HFFc6 (cell line): ENCODE measurements at places on chromosomes 5 and 9.

DNA sequence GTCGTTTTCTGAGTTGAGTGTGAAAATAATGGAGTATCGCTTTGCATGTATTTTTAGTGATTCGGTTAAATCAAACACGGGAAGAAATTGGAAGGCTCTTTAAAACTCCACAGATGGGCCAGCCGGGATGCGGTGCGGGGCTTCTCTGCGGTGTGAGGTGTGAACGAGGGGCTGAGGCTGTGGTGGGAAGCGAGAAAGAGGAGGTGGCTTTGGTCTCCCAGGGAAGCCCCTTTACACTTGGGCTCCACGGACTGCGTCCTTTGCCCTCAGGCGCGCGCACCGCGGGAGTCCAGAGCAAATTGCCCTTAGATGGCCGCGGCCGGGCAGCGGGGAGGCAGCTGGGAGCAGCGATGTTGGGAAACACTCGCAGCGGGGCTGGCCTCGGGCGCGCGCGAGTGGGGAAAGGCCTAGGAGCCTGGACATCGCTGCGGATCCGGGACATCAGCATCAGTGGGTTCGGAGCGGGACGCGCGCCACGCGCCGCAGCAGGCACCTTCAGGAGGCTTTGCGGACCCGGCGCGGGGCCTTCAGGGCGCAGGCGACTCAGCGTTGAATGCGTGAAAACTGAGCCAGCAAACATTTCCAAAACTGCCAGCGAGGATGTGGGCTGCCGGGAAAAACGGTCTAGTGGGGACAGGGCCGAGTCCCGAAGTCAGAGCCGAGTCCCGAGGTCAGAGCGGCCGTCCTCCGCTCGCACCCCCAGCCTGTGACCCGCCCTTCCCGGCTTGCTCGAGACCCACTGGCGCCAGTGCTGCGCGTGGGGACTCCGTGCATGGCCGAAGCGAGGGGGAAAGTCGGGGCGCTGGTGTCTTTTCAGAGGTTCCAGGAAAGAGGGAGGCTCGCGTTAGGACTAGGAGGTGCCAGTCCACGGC is 6.5 kb downstream of the IRX1 start:
- no peak for DNase-seq

- DNase-seq: no peak
Measured at GRCh38 chr5:135843571-135844337, 9.3 kb downstream of the SLC25A48 start.

- DNase-seq: no peak
Measured at GRCh38 chr5:174311121-174311520, 265.6 kb downstream of the NSG2 start.

DNA sequence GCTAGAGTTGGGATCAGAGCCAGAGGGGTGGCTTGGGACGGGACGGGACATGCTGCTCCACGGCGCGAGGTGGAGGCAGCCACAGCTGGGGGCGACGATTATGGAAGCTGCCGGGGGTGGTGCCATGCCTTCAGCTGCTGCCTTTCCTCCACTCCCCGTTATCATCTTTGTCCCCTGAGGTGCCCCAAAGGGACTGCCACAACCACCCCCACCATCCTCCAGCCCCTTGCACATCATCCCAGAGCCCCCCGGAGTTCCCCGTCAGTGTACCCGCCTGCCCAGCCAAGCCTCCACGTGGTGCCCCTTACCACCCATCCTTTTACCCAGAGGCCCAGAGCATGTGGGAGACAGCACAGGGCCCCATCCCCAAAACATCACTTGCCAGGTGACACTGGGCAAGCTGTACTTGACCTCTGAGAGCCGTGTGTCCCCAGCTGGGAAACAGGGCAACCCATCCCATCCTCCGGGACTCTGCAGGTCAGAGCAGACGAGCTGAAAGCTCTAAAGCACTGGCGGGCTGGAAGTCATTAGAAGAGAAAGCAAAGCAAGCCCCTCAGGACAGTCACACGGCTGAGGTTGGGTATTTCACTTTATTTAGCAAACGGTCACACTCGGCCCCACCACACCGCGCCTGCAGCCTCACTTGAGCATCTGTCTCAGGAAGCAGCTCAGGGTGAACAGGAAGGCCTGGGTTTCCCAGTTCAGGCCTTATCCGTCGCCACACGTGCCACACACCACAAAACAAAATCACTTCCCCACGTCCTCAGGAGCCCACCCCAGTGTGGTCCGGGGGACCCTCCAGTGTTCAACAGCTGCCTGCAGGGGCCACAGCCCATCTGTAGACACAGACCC is 19.5 kb upstream of the MXD3 start:
- no peak for DNase-seq

- no peak for DNase-seq
Measured at GRCh38 chr5:89080467-89081116, 197.6 kb upstream of the MEF2C start.

GRCh38 chr5:115894342-115894741 is 52.6 kb downstream of the AP3S1 start:
- DNase-seq: no peak

GRCh38 chr9:106066940-106067524 is 372.7 kb downstream of the TMEM38B start:
- DNase-seq: no peak

DNA sequence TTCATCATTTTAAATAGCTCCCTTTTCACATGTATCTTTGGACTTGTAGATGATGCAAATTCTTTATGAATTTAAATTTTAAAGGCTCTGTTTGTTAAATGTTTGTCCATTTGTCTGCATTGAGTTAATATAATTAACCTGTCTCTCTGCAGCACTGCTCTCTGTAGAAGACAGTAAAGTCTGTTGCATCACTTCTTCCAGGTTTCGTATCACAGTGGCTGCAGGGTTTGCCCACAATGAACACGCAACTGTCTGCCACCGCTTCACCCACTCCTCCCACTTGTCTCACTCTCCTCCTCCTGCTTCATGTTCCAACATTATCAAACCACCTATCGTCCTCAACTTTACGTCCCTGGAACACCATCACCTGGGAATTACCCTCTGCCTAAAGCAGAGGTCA is 231.3 kb upstream of the SLC30A5 start:
- no peak for DNase-seq

DNA sequence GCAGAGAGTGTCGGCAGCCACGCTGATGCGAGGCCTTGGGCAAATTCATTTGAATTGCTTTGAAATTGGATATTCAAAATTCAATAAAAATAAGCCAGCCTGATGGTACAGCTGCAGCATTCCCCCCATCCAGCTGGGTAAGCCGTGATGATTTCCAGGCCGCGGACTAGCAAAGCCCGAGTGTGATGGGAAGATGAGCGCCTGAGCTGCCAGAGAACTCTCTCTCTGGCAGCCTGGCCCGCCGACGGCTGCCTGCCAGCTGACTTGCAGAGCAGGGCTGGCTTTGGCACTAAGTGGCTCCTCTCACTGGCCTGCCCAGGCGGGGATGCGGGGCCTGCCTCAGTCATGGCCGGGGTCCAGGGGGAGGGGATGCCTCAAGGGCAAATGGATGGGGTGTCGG is 268.3 kb upstream of the WWC1 start:
- DNase-seq: no peak
